Mesothelial cell of epicardium (in vitro differentiated cells): ENCODE measurements at places on chromosomes 5 and 9.

DNA sequence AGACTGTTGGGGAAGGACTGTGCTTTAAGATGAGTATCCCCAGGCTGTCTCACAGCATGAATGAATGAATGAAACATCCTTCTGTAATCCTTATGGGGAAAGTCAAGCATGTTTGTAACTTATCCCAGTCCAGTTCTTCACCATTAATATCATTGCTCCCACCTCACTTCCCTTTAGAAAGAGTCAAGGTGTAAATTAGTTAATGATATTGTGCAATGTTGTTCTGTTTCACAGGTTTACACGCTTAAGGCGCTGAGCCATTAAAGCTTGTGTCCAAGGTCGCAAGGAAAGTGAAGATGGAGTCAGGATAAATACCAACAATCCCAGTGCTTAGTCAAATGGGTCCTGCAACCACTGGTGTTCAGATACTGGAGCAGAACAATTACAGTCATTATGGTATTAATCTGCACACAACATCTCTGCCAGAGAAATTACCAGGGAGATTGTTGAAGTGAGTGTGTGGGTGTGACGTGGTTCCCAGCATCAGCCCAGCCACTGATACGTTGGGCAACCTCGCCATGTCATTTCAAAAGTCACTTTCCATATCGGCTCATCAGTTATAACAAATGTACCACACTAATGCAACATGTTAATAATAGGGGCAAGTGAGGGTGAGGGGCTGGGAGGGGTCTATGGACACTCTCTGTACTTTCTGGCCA is 1.5 kb upstream of the MYO10 start:
- DNase-seq: no peak

GRCh38 chr5:159947708-159948358 is 31.6 kb downstream of the ADRA1B start:
- DNase-seq: no peak

DNA sequence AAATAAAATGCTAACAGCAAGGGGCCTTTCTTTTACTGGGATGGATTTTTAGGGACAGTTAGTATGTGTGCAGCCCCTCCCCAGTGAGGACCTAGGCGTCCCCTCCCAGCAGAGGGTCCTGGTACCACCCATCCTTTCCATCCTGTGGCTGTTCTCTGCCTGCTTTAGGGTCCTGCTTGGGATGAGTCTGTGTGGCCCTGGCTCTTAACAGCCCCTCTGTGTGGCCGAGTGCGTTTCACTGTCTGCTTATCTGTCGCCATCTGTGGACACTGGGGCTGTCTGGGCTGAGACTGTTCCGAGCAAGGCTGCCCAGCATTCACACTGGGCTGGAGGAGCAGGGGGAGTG is 17.0 kb downstream of the WNK2 start:
- no peak for DNase-seq

DNA sequence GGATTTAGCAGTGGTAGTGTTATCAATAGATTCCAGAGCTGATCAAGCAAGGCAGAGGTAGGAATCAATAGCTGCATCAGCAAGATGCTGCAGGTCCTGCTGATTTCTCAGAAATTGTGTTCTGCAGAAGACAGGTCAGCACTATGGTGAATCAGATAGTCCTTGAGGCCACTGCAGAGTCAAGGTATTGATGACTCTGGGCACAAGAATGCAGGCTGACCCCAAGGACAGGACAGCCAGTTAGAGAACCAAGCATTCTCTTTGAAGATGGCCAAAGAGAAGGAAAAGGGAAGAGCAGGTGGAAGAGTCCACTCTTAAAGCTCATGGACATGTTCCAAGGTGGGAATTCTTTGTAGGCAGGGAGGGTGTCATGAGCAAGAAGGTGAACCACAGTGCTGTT is 28.0 kb downstream of the PRUNE2 start:
- no peak for DNase-seq

- no peak for DNase-seq
These were observed 500.3 kb downstream of the ARHGEF28 start for GRCh38 chr5:74126294-74126693.

DNA sequence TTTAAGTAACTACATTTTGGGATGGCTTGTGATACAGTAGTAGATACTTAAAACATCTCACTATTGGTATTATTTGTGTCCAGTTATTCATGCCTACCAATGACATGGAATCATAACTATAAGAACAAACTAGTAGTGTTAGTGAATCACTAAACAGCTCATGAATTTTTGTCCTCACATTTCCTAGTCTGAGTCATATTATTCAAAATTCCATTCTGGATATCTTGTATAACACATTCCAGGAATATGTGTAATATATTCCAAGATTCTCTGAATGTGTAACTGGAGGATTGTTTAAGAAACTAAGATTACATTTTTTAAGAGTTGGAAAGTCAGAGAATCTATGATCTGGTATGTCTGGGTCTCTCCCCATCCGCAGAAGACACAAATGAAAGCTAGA is 565.3 kb upstream of the ZNF608 start:
- DNase-seq: no peak

DNA sequence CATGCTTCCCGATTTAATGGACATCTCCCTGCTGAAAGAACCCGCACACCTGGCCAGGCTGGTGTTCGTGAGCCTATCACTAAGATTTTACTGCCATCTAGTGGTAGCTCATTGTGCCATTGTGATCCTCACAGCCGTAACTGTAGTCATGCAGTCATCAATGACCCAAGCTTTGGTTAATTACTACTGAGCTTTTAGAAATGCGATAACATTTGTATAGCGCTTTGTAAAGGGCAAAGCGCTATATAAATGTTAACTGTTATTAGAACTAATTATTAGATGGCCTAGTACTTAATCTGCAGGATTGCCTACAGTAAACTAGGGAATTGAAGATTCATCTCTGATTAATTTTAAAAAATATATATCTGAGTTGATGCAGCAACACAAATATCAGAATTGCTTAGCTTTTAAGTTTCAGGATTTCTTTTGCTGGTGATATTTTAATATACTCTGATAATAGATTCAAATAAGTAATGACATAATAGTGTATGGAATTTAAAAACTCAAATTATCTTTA is 90.2 kb downstream of the HACD4 start:
- DNase-seq: no peak

DNA sequence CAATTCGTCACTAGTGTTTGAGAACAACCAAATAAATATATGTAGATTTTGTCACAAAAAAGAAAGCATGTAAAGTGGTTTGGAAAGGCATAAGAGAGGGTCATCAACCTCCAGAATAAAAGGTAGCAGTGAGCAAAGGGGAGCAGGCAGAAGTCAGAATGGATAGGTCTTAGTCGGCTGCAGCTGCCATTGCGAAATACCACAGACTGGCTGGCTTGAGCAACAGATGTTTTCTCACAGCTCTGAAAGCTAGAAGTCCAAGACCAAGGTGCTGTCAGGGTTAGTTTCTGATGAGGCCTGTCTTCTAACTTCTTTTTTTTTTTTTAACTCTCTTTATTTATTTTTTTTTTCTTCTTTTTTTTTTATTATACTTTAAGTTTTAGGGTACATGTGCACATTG is 208.1 kb upstream of the PIK3R1 start:
- no peak for DNase-seq

DNA sequence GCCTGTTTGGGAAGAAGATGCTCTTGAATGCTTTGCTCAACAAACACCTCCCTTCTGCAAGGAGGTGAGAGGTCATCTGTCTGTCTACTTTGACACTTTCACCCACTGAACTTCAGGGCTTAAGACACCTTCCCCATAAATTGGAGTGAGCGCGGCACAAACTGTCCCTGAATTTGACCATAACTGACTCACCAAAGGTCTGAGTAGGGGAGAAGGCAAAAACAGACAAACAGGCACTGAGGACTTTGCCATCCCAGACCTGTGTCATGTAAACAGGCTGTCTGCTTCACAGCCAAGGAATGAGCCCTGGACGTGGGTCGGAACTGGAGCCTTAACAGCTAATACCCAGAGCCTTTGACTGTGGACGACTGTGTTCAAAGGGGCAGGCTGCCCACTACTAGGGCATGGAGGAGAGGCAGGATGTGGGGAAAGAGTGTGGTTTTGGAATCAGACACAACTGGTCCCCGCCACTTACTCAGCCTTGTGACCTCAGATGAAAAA is 320.9 kb upstream of the KLF4 start:
- no peak for DNase-seq

DNA sequence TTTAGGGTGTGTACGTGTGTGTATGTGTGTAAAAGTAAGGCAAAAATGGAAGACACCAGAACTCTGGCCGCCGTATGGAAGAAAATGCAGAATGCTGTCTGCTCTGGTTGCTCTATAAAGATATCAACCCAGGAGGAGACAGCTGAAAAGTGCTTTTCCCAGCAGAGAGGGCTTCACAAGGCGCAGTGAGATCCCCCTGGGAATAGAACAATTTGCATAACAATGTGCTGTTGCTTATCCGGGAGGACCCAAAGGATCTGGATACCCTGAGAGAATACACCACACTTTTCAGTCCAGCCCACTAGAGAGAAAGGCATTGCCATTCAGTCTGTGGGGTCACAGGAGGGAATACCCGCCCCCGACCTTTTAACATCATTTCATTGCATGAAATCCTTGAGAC is 230.6 kb downstream of the EBF1 start:
- DNase-seq: no peak

GRCh38 chr5:36373527-36374086 is 71.9 kb upstream of the RANBP3L start:
- DNase-seq: no peak

- DNase-seq: no peak
These were observed 1485.0 kb upstream of the CDH9 start for GRCh38 chr5:28523416-28523815.

DNA sequence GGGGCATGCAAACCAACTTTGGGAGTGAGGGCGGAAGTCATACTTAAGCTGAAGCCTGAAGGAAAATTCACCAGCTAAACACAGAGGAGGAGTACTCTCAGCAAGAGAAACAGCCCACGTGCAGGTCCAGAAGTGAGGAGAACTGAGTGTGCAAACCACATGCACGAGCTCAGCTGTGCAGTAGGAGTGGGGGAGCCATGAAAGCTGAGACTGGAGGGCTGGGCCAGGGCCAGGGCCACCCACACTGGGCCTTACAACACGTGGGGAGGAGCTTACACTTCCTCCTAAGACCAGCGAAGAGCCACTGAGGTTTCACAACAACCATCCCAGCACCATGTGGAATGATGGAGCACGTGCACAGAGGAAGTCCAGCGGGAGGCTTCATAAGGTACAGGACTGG is 9.3 kb upstream of the WWC1 start:
- no peak for DNase-seq
